ENCODE measurements at places on chromosomes 12 and 14.

DNA sequence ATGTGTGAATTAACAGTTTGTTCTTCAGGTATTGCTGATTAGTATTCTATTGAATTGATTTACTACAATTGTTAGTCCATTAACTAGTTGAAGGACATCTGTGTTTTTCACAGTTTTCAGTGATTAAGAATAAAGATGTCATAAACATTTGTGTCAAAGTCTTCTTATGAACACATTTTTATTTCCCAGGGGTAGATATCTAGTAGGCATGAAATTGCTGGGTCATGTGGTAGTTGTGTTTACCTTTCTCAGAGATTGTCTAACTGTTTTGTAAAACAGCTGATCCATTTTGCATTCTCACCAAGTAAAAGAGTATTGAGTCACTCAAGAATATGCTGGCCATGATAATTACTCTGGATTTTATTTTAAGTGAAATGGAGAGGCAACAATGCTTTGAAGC lies 1145.3 kb downstream of the FSCB start:
- H3K4me3 ChIP-seq, result no peak overlapping the region
- no peak for DNase-seq
- H3K36me3 ChIP-seq, result no peaks in the 10 kb centered on the region
- no peak overlapping the region for H3K27ac ChIP-seq
- H3K4me1 ChIP-seq, result no peaks in the 10 kb centered on the region

DNA sequence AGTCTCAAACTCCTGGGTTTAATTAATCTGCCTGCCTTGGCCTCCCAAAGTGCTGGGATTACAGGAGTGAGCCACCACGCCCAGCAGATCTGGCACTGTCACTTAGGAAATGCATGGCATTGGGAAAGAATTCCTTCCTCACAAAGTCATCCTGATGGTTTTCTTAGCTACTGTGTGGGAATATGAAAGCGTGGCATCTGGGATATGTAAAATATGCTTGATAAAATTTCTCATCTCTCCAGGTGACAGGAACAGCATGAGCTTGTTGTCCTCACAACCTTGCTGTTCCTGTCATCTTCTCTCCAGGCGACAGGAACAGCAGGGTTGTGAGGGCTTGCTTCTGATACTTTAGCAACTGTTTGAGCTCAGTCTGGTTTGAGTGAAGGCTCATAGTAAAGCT lies 16.1 kb upstream of the AICDA start:
- H3K4me3 ChIP-seq, result no peak overlapping the region

- H3K4me1 ChIP-seq, result no peaks in the 10 kb centered on the region
- no peaks in the 10 kb centered on the region for H3K36me3 ChIP-seq
- H3K27ac ChIP-seq, result no peak overlapping the region
- no peaks in the 10 kb centered on the region for H3K27me3 ChIP-seq
Measured at GRCh38 chr14:91038439-91038838, 22.0 kb downstream of the RPS6KA5 start.

GRCh38 chr14:72731252-72732020 lies 162.5 kb downstream of the DPF3 start:
- H3K36me3 ChIP-seq, result no peaks in the 10 kb centered on the region
- DNase-seq, result no peak
- no peak overlapping the region for H3K4me3 ChIP-seq
- H3K4me1 ChIP-seq, result no peaks in the 10 kb centered on the region
- no peak overlapping the region for H3K27ac ChIP-seq

GRCh38 chr12:124883263-124884130 lies 19.8 kb upstream of the SCARB1 start:
- H3K4me1 ChIP-seq, result peaks cover 9% of the 10 kb centered on the region
- H3K27ac ChIP-seq, result no peak overlapping the region

DNA sequence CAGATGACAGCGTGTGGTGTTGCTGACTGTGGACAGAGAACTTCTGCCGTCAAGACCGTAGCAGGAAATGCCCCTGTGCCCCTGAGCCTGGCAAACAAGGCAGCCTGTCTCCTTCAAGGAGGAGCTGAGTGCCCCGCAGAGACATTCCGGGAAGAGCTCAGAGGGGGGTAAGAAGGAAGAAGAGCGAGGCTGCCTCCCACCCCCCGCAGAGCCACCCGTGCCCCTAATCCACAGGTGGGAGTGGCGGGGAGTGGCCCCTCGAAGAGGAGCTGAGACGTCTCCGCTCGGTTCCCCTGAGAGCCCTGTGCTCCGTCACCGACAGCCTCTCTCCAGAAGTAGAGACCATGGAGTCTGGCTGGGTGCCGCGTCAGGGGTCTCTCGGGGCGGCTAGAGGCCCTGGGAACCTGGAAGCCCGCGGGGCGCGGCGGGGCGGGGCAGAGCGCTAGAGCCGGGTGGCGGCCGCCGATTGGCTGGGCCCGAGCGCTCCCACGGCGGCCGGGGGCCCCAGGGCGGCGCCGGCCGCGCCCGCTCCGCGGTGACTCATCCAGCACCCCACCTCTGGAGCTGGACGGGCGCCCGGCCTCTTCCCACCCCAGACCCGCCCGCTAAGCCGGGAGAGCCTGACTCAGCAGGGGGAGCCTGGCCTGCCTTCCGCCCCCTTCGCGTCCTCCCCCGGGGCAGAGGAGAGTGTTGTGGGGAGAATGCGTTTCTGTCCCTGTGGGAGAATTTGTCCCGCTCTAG lies 25.2 kb upstream of the KRT78 start:
- H3K4me3 ChIP-seq, result peak overlapping the region; percentile 38
- no peaks in the 10 kb centered on the region for H3K27me3 ChIP-seq
- H3K4me1 ChIP-seq, result peaks cover 12% of the 10 kb centered on the region
- H3K27ac ChIP-seq, result peak overlapping the region; percentile 87
- no peaks in the 10 kb centered on the region for H3K36me3 ChIP-seq

DNA sequence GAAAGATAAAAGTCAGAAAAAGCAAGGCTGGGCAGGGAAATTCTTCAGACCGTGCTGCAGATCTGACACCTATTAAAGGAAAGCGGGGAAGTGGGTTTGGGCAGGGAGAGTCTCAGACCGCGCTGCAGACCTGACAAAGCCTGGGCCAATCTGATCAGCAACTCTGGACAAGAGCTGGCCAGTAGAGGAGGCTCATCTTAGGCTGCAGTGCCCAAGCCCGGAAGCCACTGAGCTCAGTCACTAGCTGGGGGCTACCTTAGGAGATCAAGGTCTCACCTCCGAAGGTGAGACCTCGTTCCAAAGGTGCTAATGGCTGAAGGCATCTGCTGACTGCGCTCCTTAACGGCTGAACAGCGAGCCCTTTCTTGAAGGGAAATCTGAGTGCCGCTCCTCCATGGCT lies 60.2 kb downstream of the SINHCAF start:
- no peak for DNase-seq
- H3K27me3 ChIP-seq, result no peaks in the 10 kb centered on the region
- H3K4me1 ChIP-seq, result no peaks in the 10 kb centered on the region
- H3K36me3 ChIP-seq, result no peaks in the 10 kb centered on the region
- H3K4me3 ChIP-seq, result no peak overlapping the region
- H3K27ac ChIP-seq, result no peak overlapping the region

DNA sequence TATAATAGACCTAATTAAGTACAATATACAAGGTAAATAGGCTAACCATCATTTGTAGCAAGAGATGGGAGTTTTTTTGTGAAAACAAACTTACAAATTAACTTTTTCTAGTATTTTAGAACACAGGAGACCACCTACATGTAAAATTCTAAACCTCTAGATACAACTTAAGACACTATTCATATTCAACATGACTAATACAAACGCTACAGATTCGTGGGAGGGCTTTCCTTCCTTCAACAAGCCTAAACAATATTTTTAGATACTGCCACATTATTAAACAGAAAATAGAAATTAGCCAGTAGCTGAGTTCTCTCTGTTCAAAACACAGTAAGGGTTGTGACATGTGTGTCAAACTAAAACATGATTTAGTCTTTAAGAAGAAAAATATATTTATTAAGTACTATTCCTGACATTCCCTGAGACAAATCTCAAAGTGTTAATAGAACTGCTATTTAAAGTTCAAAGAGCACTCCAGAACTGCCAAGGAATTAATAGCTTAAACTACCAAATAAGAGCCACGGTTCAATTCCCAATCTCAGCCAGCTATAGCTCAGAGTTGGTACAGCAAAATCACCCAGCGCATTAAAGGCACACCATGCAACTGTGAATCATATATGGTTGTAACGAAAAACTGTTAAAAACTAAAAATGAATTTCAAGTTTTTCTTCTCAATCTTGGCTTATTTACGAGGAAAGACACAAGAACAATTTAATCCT lies 10.7 kb downstream of the MED13L start:
- no peaks in the 10 kb centered on the region for H3K27me3 ChIP-seq
- DNase-seq, result peak; percentile 46
- no peak overlapping the region for H3K4me3 ChIP-seq

- H3K27me3 ChIP-seq, result no peaks in the 10 kb centered on the region
- H3K27ac ChIP-seq, result peak overlapping the region; percentile 76
- peaks cover 20% of the 10 kb centered on the region for H3K4me1 ChIP-seq
- no peaks in the 10 kb centered on the region for H3K36me3 ChIP-seq
- DNase-seq, result peak; percentile 73
Measured at GRCh38 chr12:108734200-108734906, 3.0 kb upstream of the CORO1C start.

- H3K4me3 ChIP-seq, result no peak overlapping the region
- H3K27me3 ChIP-seq, result peaks cover 25% of the 10 kb centered on the region
- H3K27ac ChIP-seq, result no peak overlapping the region
- DNase-seq, result no peak
- no peaks in the 10 kb centered on the region for H3K36me3 ChIP-seq
Measured at GRCh38 chr14:22417914-22418313, 171.1 kb downstream of the DAD1 start.

GRCh38 chr14:68633131-68633991 lies 159.5 kb downstream of the ZFP36L1 start:
- DNase-seq, result no peak
- no peaks in the 10 kb centered on the region for H3K36me3 ChIP-seq
- H3K27ac ChIP-seq, result no peak overlapping the region
- no peaks in the 10 kb centered on the region for H3K4me1 ChIP-seq
- no peaks in the 10 kb centered on the region for H3K27me3 ChIP-seq
- H3K4me3 ChIP-seq, result no peak overlapping the region

GRCh38 chr14:92978229-92979021 lies 55.5 kb downstream of the CHGA start:
- DNase-seq, result no peak
- no peaks in the 10 kb centered on the region for H3K27me3 ChIP-seq
- no peaks in the 10 kb centered on the region for H3K36me3 ChIP-seq
- H3K27ac ChIP-seq, result no peak overlapping the region
- H3K4me3 ChIP-seq, result no peak overlapping the region

DNA sequence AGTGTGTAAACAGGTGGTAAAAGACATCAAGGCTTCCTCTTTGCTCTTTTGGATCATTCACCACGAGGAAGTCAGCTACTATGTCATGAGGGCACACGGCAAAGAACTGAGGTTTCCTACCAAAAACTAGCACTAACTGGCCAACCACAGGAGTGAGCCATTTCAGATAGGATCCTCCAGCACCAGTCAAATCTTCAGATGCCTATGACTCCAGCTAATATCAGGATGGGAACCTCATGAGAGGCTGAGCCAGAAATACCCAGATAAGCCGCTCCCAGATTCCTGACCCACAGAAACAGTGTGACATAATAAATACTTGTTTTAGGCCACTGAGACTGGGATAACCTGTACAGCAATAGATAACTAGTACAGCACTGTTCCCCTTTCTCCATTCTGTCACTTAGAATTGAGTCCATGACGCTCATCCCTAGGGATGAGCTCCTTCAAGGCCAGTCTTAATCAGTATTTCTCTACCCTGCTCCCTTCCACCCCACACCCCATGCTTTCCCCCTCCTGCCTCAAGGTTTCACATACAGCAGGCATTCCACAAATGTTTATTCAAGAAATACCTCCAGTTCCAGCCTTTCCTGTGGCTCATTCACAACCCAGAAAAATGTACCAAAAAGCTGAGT lies 68.4 kb downstream of the PPM1H start:
- H3K36me3 ChIP-seq, result no peaks in the 10 kb centered on the region
- DNase-seq, result peak; percentile 65
- peak overlapping the region; percentile 74 for H3K27ac ChIP-seq
- H3K4me1 ChIP-seq, result peaks cover 36% of the 10 kb centered on the region
- no peaks in the 10 kb centered on the region for H3K27me3 ChIP-seq

GRCh38 chr12:84964048-84964447 lies 51.4 kb upstream of the SLC6A15 start:
- DNase-seq, result no peak

DNA sequence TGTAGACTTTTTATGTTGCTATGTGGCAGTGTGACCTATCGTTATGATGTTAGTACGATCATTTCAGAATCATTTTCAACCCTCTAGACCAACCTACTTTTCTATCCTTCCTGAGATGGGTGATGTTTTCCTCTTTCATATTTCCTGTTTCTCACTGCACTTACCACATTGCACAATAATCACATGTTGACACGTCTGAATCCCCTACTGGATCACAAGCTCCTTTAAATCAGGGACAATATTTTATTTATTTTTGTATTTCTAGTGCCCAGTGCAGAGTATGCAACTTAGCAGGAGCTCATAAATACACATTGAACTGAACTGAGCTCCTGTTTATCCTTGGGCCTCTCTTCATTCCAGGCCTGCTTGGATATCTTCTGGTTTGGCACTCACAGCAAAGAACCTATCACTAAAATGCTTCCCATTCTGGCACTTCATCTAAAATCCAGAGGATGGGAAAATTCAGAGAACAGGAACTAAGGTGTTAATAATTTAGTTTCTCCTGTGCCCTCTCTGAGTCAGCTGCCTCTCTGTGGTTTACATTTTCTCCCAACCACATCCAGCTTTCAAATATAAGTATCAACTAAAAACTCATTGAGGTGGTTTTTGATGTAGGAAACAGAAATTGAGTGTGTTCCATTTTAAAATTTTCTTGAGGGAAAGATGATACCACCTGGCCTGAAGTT lies 69.4 kb upstream of the DYRK2 start:
- no peak overlapping the region for H3K4me3 ChIP-seq
- no peaks in the 10 kb centered on the region for H3K36me3 ChIP-seq
- no peaks in the 10 kb centered on the region for H3K27me3 ChIP-seq
- H3K27ac ChIP-seq, result no peak overlapping the region
- DNase-seq, result no peak

- H3K36me3 ChIP-seq, result no peaks in the 10 kb centered on the region
- H3K27ac ChIP-seq, result no peak overlapping the region
- H3K4me3 ChIP-seq, result no peak overlapping the region
- no peaks in the 10 kb centered on the region for H3K4me1 ChIP-seq
- H3K27me3 ChIP-seq, result no peaks in the 10 kb centered on the region
Measured at GRCh38 chr12:24661657-24662096, 287.2 kb downstream of the BCAT1 start.

GRCh38 chr14:98953551-98954348 lies 318.2 kb downstream of the BCL11B start:
- H3K4me3 ChIP-seq, result no peak overlapping the region
- no peak overlapping the region for H3K27ac ChIP-seq
- no peak for DNase-seq
- H3K36me3 ChIP-seq, result no peaks in the 10 kb centered on the region
- no peaks in the 10 kb centered on the region for H3K27me3 ChIP-seq
- no peaks in the 10 kb centered on the region for H3K4me1 ChIP-seq

GRCh38 chr12:107929436-107929835 lies 154.9 kb downstream of the ASCL4 start:
- no peak overlapping the region for H3K27ac ChIP-seq
- no peaks in the 10 kb centered on the region for H3K36me3 ChIP-seq
- no peaks in the 10 kb centered on the region for H3K27me3 ChIP-seq
- no peaks in the 10 kb centered on the region for H3K4me1 ChIP-seq
- no peak overlapping the region for H3K4me3 ChIP-seq

- H3K27ac ChIP-seq, result no peak overlapping the region
- peaks cover 37% of the 10 kb centered on the region for H3K4me1 ChIP-seq
- no peak overlapping the region for H3K4me3 ChIP-seq
- no peaks in the 10 kb centered on the region for H3K27me3 ChIP-seq
- DNase-seq, result peak; percentile 33
Measured at GRCh38 chr14:99598774-99599173, 5.2 kb downstream of the CCDC85C start.

- H3K36me3 ChIP-seq, result no peaks in the 10 kb centered on the region
- H3K27ac ChIP-seq, result no peak overlapping the region
- no peak for DNase-seq
- peaks cover 35% of the 10 kb centered on the region for H3K27me3 ChIP-seq
Measured at GRCh38 chr14:24349742-24350141, 10.0 kb upstream of the RIPK3 start.

All from endothelial cell of umbilical vein (primary cell).